ENCODE measurements at places on chromosomes 4 and X. TPM values are rescaled to one million over a fixed set of nuclear protein-coding genes. Genes with fewer than 3 reads are reported as not detected.
A peak's percentile ranks its signal among the peaks of the same experiment; 100 is the strongest.

- peak; percentile 64 for DNase-seq
Measured at GRCh38 chr4:139144911-139145551, 32.0 kb downstream of the ELF2 start.

The OPN1MW2 gene
- not detected for total RNA-seq

The CENPE gene
- 8.5 TPM for total RNA-seq

The SLC9A7 gene
- 6.9 TPM for total RNA-seq
